ENCODE measurements at places on chromosomes 11 and 22.

DNA sequence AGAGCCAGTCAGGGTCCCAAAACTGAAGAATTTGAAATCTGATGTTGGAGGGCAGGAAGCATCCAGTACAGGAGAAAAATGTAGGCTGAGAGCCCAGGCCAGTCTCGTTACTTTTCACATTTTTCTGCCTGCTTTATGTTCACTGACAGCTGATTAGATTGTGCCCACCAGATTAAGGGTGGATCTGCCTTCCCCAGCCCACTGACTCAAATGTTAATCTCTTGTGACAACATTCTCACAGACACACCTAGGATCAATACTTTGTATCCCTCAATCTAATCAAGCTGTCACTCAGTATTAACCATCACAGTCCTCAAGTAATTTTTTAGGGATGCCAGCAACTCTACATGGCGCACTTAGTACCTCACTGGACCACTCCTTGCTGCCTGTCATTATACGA lies 1345.3 kb downstream of the FAM181B start:
- DNase-seq = no peak

DNA sequence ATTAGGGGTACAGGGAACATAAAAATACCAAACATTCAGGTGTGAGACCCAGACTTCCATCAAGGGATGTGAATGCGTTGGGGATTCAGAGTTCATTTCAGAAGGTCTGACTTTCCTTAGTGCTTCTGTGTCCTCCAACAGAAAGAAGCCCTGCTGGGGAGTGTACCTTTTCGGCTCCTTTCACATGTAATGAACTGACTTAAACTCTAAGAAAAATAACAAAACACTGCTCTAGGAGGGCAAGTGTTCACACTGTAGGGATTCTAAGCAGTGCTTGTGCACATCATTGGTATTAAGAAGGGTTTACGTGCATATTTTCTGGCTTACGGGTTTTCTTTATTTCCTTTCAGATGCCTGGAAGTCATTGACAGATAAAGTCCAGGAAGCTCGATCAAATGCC lies 15.7 kb upstream of the TTC36 start:
- DNase-seq = no peak

- DNase-seq = no peak
Observed at GRCh38 chr11:86064220-86064803, 4.6 kb downstream of the PICALM start.

DNA sequence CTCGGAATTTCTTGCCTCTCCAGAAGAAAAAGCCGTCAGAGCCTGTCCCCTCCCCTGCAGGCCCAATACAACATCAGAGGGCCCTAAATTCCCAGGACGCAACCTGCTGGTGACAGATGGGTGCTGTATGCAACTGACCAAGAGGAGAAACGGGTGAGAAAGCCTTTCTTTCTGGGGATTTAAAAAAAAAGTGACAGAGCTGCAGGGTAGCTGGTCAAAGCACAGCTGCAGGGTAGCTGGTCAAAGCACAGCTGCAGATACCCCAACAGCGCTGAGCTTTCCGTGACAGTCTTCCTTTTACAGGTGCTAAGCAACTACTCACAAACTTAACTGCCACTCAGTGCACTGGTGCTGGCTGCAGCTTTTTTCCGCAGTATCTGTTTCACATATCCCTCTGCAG lies 17.8 kb downstream of the AP1B1 start:
- no peak for DNase-seq

GRCh38 chr11:64356498-64357411 lies 2.2 kb upstream of the RPS6KA4 start:
- DNase-seq = no peak

GRCh38 chr22:30396871-30397655 lies at the start of gene SEC14L2:
Gene SEC14L2 (plus strand): TSS chr22:30397018. CDS start chr22:30397117, 99 bp downstream.
- peak; percentile 47 for DNase-seq

- DNase-seq = no peak
Observed at GRCh38 chr22:49812838-49813237, 14.8 kb downstream of the BRD1 start.

DNA sequence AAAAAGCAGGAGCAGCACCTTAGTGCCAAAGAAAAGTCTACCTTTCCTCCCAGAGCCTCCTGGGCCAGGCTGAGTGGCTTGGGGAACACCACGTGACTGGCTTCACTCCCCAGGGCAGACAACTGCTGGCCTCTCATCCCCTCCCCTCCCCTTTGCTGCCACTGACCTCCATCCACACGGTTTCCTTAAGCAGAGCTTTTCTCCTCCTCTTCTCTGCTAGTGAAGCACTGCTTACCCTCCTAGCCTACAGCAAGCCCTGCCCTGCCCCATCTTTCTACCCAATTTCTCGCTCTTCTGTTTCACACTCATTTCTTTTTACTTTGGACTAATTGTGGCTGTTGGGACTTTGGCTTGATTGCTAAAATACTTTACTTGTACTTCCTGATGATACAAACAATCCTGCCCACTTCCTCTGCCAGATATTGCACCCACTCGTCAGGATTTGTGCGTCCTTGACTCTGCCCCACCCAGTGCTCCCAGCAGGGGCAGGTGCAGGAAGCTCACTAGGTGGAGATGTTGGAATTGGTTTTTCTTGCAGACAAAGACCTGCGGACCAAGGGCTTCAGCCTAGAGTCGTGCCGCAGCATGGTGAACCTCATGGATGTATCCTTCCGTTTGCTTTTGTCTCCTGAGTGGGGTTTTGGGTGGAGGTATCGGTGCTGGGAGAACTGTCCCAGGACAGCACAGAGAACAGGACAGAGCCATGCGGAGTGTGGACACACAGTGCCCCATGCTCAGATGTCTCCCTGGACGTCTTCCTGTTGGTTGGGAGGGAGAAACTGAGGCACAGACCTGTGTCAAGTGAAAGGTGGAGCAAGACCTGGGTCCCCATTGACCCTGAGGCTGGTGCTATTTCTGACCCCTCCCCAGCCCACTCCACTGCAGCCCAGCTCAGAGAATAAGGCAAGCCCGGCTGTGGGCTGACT lies 27.3 kb downstream of the CAPN1 start:
- no peak for DNase-seq

GRCh38 chr11:101436511-101437142 lies 147.2 kb downstream of the TRPC6 start:
- no peak for DNase-seq

- no peak for DNase-seq
Observed at GRCh38 chr11:120147950-120148270, 10.0 kb upstream of the TRIM29 start.

- DNase-seq = no peak
Observed at GRCh38 chr22:39299829-39300178, 19.6 kb downstream of the RPL3 start.

DNA sequence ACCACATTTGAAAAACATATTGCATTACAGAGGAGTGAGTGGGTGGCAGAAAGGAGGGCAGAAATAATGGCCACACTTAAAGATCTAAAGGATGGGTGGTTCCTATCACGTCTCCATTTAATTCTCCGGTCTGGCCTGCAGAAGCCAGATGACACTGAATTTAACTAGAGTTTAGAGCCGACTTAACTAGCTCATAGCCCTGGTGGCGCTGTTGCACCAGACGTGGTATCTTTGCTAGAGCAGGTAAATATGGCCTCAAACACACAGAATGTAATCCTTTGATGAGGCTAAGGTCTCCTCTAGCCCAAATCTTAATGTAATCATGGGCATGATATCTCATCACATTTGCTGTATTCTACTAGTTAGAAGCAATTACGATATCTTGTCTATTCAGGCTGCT lies 51.5 kb upstream of the GAL start:
- DNase-seq = peak; percentile 20

DNA sequence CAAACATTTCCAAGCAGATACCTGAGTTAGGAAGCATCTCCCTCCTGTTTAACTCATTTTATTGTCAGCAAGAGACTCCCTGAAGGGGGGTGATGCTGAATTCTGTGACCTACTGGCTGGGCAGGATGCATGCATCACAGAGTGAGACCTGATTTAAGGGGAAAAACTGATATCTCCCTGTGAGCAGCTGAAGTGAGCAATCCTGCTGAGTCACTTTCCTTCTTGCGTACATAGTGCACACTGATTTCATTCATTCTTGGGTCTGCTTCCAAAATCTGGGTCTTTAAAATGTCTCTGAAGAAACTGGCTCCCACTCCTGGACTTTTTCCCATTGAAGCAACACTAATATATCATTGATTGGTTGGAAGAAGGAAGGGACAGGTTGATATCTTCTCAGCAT lies 23.3 kb downstream of the P4HA3 start:
- DNase-seq = no peak

- DNase-seq = no peak
Observed at GRCh38 chr11:120255519-120255866, 15.6 kb downstream of the POU2F3 start.

DNA sequence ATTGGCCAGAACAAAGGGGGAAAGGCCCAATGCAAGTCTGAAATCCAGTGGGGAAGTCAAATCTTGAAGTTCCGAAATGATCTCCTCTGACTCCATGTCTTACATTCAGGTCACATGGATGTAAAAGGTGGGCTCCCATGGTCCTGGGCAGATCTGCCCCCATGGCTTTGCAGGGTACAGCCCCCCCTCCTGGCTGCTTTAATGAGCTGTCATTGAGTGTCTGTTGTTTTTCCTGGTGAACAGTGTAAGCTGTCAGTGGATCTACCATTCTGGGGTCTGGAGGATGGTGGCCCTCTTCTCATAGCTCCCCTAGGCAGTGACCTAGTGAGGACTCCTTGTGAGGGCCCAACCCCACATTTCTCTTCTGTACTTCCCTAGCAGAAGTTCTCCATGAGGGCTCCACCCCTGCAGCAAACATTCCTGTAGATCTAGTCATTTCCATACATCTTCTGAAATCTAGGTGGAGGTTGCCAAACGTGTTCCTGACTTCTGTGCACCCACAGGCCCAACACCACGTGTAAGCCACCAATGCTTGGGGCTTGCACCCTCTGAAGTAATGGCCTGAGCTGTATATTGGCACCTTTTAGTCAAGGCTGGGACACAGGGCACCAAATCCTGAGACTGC lies 9.3 kb downstream of the CARD18 start:
- DNase-seq = no peak

DNA sequence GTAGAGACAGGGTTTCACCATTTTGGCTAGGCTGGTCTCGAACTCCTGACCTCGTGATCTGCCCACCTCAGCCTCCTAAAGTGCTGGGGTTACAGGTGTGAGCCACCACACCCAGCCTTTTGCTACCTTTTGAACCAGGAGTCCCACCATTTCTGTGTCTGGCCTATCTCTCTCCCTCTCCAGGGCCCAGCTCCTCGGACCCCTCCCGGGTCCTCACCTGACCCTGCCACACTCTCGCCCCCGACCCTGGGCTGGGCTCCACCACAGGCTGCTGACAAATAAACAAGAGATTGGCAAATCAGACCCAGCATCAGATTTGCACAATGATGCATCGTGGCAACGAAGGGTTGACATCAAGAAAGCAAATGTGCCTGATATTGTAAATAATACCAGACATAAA lies 8.8 kb downstream of the KRTAP5-5 start:
- DNase-seq = no peak

- no peak for DNase-seq
Observed at GRCh38 chr11:109507836-109508561, 86.0 kb downstream of the C11orf87 start.

- DNase-seq = no peak
Observed at GRCh38 chr22:50260801-50261614, 475 bp downstream of the MAPK12 start.

DNA sequence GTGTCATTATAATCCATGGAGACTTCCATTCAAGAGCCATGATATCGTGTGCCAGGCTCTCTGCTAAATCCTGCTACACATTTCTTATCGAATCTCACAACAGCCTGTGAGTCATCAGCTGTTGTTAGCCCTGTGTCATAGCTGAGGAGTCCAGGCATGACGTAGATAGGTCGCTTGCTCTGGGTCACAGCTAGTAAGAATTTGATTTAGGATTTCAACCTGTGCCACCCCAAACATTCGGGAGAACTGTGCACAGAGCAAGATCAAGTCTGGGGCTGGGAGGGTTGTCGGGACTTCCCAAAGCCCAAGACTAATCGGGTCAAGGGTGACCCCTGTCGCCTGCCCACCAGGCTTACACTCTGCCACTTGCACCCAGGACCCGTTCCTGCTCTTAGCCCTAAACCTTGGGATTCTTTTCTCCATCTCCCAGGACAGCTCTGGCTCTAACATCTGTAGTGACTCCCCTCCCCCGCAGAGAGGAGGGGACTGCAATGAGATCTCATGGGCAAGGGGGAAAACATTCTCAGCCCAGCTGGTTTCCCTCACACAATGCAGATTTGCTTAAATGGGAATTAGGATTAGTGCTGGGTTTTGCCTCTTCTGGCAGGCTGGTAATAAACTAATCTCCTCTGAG lies 34.3 kb downstream of the TSPAN18 start:
- no peak for DNase-seq

GRCh38 chr11:43638717-43639116 lies 41.8 kb upstream of the HSD17B12 start:
- no peak for DNase-seq

DNA sequence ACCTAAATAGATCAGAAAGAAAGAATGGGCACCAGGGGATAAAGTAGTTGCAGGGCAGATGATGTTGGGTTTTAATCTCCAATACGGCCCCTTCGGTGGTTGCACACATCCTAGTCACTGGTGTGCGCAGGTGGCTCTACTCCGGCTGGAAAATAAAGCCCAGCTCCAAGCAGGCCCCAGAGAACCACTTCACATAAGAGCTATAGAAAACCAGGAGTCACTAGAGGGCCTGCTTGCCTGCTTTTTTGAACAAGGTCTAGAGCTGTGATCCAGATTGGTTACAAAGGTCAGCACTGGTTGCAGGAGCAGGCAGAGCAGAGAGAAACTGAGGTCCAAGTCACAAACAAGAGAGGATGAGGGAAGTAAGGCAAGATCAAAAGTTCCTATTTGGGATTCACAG lies 41.5 kb upstream of the MS4A8 start:
- DNase-seq = no peak

- peak; percentile 45 for DNase-seq
Observed at GRCh38 chr22:22692707-22693530, 48.5 kb downstream of the GGTLC2 start.

- DNase-seq = peak; percentile 100
Observed at GRCh38 chr11:65615229-65615949, at the start of gene PCNX3. Gene PCNX3 (plus strand): TSS chr11:65615776. CDS start chr11:65616312, 536 bp downstream.

DNA sequence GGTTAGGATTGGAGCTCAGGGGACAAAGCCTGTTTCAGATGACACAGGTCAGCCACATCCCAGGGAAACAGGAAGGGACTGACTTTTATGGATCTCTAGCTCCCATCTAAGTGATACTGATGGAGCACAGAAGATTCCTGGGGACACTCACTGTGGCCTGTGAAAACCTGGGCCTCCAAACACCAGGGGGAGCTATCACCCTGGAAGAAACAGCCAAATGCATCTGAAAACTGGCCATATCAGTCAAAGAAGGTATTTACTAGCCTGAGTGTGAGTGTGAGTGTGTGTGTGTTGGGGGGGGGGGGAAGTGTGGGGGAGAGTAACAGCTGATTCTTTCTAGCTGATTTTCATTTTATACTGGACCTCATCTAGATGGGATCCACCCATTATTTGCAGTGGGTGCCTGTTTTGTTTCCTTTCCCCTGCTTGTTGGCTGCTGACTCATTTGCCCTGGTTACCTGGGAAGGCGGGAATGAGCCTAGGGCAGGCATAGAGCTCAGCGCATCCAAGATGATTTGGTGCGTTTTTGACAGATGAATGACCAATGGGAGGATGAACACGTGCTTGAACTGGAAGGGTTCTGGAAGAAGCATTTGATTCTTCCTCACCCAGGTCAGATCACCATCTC lies 284.0 kb downstream of the KIRREL3 start:
- DNase-seq = peak; percentile 13
